ENCODE measurements at places on chromosomes 16 and 17. TPM values are rescaled to one million over a fixed set of nuclear protein-coding genes. Genes with fewer than 3 reads are reported as not detected.

Gene STX1B
- total RNA-seq, result 1.1 TPM

Gene KIF2B
- total RNA-seq, result not detected

Gene PYY
- not detected for total RNA-seq

Gene SPATA20
- 63.5 TPM for total RNA-seq

Gene C1QTNF8
- total RNA-seq, result not detected

Gene CD19
- total RNA-seq, result 0.19 TPM

Gene PRAC2
- not detected for total RNA-seq

Gene DHRS7C
- 17.6 TPM for total RNA-seq

Gene GLYR1
- 73.1 TPM for total RNA-seq

Gene ABCA10
- 3.6 TPM for total RNA-seq

Gene HNF1B
- total RNA-seq, result not detected

Gene KRTAP4-4
- not detected for total RNA-seq

Gene TRIM72
- 1.4 TPM for total RNA-seq

Gene OR1F1
- not detected for total RNA-seq

DNA sequence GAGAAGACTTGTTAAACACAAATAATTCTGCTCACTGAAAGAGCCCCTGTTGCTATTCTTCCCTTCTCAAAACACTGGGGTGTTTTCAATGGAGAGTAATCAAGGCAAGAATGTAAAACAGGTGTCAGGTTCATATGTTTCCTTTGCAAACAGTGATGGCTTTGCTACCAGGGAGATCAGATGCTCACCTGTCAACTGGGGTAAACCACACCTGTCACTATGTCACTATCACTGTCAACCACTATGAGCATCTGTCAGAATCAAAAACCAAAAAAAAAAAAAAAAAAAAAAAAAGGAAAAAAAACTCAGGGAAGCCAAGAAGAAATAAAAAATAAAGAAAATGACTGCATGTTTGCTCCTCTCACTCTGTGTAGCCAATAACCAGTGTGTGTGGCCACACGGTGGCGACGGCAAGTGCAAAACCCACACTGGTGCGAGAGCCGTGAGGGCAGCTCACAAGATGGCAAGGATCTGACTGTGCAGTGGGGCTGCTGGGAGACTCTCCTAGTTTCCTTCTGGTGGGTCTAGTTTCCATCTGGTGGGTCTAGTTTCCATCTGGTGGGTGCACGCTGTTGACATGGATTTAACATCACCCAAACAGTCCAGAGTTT is 22.7 kb downstream of the USP22 start:
- DNase-seq, result no peak
- H3K4me1 ChIP-seq, result peaks cover 31% of the 10 kb centered on the region
- no peak overlapping the region for H3K27ac ChIP-seq
- H3K27me3 ChIP-seq, result no peaks in the 10 kb centered on the region

GRCh38 chr17:58520843-58521430 is 6.5 kb upstream of the MTMR4 start:
- peaks cover 4% of the 10 kb centered on the region for H3K36me3 ChIP-seq
- H3K4me1 ChIP-seq, result peaks cover 58% of the 10 kb centered on the region
- no peak for DNase-seq

GRCh38 chr16:27340654-27341053 is 26.9 kb downstream of the IL4R start:
- H3K4me3 ChIP-seq, result no peak overlapping the region
- H3K4me1 ChIP-seq, result no peaks in the 10 kb centered on the region

DNA sequence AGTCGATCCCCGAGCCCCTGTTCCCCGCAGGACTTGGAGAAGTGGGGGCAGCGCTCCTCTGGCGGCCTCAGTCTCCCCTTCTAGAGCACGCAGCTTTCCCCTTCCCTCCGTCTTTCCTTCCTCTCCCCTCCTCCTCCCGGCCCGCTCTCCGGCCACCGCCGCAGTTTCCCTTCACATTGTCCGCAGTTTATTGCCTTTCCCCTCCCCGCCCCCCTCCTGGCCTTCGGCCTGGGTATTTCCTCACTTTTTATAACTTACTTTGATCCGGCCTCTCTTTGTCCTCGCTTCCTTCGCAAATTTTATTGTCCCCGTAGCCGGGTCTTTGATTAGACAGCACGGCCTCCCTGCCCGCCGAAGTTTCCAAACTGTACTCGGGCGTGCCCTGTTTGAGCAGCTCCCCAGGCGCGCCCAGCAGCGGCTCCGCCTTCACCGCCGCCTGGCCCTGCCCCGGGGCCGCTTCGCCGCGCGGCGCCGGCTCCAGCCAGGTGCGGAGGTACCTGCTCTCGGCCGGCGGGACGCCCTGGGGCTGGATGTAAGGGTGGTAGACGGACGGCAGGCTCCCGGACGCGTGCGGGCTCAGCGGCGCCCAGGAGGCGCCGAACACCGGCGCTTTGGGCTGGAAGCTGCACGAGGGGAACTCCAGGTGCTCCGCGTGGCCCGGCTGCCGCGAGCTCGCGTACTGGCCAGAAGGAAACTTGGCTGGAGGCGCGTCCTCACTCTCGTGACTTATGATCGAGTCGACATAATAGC is 488 bp downstream of the HOXB9 start:
- peaks cover 25% of the 10 kb centered on the region for H3K4me1 ChIP-seq
- H3K27ac ChIP-seq, result no peak overlapping the region
- DNase-seq, result no peak
- H3K27me3 ChIP-seq, result peaks cover 100% of the 10 kb centered on the region
- H3K36me3 ChIP-seq, result no peaks in the 10 kb centered on the region
- H3K4me3 ChIP-seq, result peak overlapping the region; percentile 6

DNA sequence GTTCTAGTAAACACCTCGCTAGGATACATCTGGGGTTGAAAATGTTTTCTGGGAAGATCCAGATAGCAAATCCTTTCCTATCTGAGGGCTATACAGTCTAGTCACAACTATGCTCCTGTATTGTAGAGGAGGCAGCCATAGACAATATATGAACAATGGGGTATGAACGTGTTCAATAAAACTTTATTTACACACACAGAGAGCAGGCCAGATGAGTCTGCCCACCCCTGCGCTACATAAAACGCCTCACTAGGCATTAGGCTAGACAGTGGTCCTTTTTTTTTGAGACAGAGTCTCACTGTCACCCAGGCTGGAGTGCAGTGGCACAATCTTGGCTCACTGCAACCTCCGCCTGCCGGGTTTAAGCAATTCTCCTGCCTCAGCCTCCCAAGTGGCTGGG is 11.1 kb downstream of the USP36 start:
- no peak for DNase-seq
- no peaks in the 10 kb centered on the region for H3K4me1 ChIP-seq
- H3K27ac ChIP-seq, result no peak overlapping the region
- no peak overlapping the region for H3K4me3 ChIP-seq
- no peaks in the 10 kb centered on the region for H3K27me3 ChIP-seq

- DNase-seq, result peak; percentile 92
- H3K27me3 ChIP-seq, result no peaks in the 10 kb centered on the region
- peaks cover 22% of the 10 kb centered on the region for H3K4me1 ChIP-seq
- H3K4me3 ChIP-seq, result peak within 1 kb of the TSS; percentile 63
- H3K36me3 ChIP-seq, result peaks cover 9% of the 10 kb centered on the region
Observed at GRCh38 chr17:31858642-31859486, at the start of gene COPRS. COPRS (minus strand) TSS chr17:31859244; CDS start chr17:31859199, 45 bp downstream.

DNA sequence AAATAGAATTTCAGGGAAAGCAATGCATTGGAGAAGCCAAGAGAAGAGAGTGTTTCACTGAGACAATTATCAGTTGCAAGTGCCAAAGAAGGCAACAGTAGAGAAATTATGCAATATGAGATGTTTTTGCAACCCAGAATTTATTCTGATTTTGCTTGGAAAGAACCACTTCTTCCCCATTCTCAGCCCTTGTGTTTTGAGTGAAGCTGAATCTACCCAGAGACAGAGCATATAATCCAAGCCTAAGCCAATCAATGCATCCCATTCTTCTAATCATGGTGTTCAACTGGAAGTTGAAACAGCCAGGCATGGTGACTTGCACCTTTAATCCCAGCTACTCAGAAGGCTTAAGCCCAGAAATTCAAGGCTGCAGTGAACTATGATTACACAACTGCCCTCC is 6.9 kb upstream of the SCNN1G start:
- no peak for DNase-seq
- H3K4me1 ChIP-seq, result no peaks in the 10 kb centered on the region
- no peak overlapping the region for H3K4me3 ChIP-seq
- no peak overlapping the region for H3K27ac ChIP-seq
- peaks cover 18% of the 10 kb centered on the region for H3K27me3 ChIP-seq

- H3K27me3 ChIP-seq, result no peaks in the 10 kb centered on the region
- peak; percentile 72 for DNase-seq
- H3K27ac ChIP-seq, result peak overlapping the region; percentile 85
- H3K4me3 ChIP-seq, result peak overlapping the region; percentile 70
Observed at GRCh38 chr17:5097101-5097834, 14.4 kb downstream of the ZNF232 start.

DNA sequence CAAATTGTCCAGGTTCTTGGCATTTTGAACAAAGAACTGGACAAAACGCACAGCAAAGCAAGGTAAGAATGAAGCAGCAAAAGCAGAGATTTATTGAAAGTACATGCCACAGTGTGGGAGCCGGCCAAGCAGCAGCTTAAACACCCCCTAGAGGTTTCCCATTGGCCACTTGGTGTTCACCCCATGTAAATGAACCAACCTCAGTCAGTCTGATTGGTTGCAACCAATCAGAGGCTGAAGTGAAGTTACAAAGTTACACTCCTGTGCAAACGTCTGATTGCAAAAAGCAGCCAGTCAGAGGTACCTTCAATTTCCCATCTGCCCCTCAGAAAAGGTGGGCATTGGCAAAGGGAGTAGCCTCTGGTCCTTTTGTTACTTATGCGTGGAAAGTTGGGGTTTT is 8.8 kb upstream of the ZNF263 start:
- no peak overlapping the region for H3K4me3 ChIP-seq
- no peaks in the 10 kb centered on the region for H3K36me3 ChIP-seq
- H3K27ac ChIP-seq, result no peak overlapping the region
- no peak for DNase-seq

DNA sequence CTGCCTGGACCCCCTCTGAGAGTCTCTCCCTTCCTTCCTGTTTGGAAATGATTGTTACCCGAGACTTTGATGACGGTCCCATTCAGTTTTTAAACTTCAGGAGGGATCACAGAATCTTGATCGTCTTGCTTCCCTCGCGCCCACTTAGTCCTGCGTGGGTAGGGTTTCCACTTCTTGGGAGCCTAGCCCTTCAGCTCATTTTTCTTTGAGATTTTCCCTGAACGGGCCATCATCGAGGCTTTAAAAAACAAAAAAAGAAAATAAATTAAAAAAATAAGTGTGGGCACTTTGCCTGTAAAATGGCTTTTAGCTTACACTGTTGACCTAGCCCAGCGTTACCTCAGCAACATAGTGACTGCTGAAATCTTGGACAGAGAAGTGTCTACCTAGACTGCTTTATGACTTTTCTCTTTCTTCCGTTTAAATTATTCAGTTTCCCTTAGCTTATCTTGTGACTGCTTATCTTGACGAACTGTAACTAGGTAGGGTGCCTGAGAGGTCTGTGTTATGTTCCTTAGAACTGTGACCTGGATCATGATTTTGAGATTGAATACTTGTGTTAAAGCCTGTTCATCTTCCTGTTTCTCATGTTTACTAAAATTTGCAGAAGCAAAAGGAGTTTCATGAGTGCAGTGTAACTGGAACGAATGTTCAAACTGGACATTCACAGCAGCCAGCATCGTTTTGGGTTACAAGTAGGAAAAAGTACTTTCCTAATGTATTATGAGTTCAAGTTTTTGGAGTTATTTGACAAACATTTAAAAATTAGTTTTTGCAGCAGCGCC is 874 bp downstream of the WWP2 start:
- H3K4me1 ChIP-seq, result peaks cover 16% of the 10 kb centered on the region
- H3K4me3 ChIP-seq, result peak overlapping the region; percentile 98
- no peak for DNase-seq

- H3K4me3 ChIP-seq, result no peak overlapping the region
- H3K4me1 ChIP-seq, result no peaks in the 10 kb centered on the region
- no peaks in the 10 kb centered on the region for H3K36me3 ChIP-seq
- H3K27ac ChIP-seq, result no peak overlapping the region
- H3K27me3 ChIP-seq, result no peaks in the 10 kb centered on the region
- no peak for DNase-seq
Observed at GRCh38 chr16:79212114-79212791, 388.3 kb downstream of the MAF start.

GRCh38 chr17:39357488-39357887 is 43.9 kb downstream of the FBXL20 start:
- no peak for DNase-seq
- H3K27me3 ChIP-seq, result no peaks in the 10 kb centered on the region
- H3K4me3 ChIP-seq, result no peak overlapping the region
- H3K4me1 ChIP-seq, result peaks cover 23% of the 10 kb centered on the region
- peaks cover 11% of the 10 kb centered on the region for H3K36me3 ChIP-seq
- no peak overlapping the region for H3K27ac ChIP-seq

DNA sequence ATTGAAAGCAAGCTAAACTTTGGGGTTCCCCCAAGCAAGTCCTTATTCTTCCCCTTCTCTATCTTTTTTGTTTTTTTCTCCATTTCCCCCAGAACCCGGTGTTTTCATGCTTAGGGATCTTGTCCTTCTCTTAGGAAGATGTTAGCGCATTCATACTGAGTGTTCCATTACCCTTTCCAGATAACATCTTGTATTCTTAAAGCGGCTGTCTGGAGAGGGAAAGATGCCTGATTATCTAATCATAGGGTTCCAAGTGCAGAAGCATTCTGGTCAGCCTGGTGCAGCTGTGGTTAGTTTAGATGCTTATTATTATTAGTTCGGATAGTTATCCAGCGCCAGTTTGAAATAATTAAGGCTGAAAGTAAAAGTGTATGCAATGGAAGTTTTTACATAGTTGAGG is 2.0 kb downstream of the TOM1L1 start:
- H3K4me1 ChIP-seq, result peaks cover 4% of the 10 kb centered on the region
- no peak overlapping the region for H3K4me3 ChIP-seq
- H3K27ac ChIP-seq, result no peak overlapping the region

DNA sequence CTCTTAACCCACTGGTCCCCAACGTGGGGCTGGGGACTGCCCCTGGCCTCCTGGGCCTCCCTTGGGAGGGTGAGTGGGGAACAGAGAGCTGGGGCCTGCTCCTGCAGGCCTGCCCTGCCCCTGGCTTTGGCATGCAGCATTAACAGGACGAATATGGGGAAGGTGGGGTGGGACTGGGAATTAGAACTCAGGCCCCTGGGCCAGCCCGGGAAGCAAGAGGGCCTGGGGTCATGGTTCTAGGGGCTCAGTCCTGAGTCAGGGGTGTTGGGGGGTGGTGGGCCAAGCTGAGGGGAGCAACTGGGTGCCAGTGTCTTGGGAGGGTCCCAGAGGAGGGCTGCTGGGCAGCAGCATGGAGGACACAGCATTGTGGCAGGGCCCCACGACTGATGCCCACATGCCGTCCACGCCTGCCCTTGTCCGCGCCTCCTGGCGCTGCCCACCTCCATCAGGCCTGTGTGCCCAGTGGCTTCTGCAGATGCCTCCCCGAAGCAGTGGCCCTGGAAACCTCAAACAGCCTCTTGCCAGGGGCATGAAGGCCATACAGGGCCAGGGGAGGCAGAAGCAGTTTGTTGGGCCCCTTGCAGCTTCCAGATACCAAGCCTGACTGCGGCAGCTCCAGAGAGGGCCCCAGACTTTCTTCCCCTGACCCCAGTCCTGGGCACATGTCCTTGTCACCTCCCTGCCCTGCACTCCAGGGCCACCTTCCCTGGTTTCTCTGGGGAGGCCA is 4.8 kb downstream of the MAP2K3 start:
- peaks cover 58% of the 10 kb centered on the region for H3K4me1 ChIP-seq
- peak overlapping the region; percentile 96 for H3K27ac ChIP-seq
- DNase-seq, result no peak
- no peaks in the 10 kb centered on the region for H3K36me3 ChIP-seq
- no peak overlapping the region for H3K4me3 ChIP-seq

- no peak overlapping the region for H3K27ac ChIP-seq
- no peaks in the 10 kb centered on the region for H3K27me3 ChIP-seq
- H3K4me1 ChIP-seq, result peaks cover 60% of the 10 kb centered on the region
- peaks cover 37% of the 10 kb centered on the region for H3K36me3 ChIP-seq
Observed at GRCh38 chr17:3803308-3803640, 2.3 kb upstream of the ITGAE start.

Measured in heart right ventricle (tissue), 16 donors.